LNCaP clone FGC (cell line): ENCODE measurements at places on chromosomes 5 and 9.

- DNase-seq, result no peak
These were observed 39.7 kb downstream of the SLC9A3 start for GRCh38 chr5:484556-484955.

DNA sequence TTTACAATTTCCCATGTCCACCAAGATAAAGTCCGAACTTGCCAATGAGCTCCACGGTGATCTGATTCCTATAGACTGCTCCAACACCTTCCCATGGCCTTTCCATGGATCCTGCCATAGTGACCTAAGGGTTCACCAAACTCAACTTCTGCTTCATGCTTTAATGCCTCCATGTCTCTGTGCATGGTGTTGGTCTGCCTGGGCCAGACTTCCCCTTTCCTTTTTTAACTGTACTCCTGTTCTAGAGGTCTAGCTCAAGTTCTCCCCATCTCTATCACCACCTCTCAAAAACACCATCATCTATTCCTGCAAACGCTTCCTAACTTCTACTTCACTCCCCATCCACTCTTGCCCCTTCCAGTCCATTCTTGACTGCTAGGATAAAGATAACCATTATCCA is 14.8 kb upstream of the SMARCA2 start:
- DNase-seq, result no peak

- no peak for DNase-seq
These were observed 593.7 kb upstream of the KLF4 start for GRCh38 chr9:108083160-108083750.

DNA sequence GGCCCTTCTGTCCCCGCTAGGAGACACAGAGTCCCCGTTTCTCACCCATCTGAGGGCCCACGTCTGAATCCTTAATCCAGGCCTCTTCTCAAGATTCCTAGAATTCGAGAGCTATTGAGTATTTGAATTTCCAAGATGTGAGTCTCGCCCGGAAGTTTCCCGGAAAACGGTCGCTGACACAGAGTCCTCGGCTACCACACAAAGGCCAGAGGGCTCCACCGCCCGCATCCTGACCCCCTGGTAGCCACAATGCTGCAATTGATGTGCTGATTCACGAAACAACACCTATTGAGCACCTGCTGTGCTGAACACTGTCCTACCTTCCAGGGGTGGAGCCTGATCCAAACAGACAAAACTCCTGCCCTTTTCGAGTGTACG is 670 bp upstream of the FBP1 start:
- DNase-seq, result no peak

DNA sequence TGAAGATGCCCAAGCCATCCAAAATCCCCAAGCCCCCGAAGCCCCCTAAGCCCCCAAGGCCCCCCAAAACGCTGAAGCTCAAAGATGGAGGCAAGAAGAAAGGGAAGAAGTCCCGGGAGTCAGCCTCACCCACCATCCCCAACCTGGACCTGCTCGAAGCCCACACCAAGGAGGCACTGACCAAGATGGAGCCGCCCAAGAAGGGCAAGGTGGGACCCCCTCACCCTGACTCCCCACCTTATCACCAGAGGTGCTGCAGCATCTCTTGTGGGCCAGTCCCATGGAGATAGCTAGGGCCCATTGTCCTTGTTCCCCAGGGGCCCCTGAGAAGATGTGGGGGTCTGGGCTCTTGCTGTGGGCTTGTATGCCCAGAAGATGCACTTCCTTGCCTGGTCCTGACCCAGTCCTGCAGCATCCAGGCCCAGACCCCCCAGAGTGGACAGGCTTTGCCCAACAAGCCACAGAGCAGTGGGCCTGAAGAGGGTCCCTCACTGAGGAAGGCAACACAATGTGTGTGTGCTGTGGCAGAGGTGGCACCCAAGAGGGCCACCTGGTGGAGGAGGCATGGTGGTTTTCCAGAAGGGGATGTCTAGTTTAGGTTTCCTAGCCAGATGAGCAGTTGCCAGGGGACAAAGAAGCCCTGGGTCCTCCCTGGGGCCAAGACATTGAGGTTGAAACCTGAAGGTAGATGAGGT is 84.1 kb downstream of the PHF2 start:
- no peak for DNase-seq

DNA sequence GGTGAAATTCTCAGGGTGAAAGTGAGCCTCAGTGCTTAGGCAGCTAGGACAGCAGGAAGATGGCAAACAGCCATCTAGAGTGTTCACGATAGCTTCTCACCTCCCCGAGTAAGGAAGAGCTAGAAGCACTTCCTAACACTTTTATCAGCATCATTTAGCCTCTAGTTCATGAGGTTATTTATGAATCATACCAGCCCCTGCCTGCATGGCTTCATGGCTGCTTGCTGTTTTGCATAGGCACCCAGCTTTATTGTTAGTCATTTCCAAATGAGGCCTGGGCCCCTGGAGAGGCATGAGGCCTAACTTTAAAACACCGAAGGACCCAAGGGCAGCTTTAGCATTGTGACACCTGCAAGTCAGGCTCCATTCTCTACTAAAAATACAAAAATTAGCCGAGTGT is 134.9 kb upstream of the PANK3 start:
- no peak for DNase-seq

DNA sequence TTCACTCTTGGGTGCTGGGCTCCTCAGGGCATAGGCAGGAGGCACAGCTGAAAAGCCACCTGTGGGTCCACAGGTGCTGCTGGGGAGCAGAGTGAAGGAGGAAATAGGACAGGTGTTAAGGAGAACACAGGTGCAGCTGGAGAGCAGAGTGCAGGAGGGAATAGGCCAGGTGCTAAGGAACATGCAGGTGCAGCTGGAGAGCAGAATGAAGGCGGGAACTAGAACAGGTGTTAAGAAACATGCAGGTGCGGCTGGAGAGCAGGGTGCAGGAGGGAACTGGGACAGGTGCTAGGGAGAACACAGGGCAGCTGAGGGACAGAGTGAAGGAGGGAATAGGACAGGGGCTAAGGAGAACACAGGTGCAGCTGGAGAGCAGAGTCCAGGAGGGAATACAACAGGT is 43.8 kb upstream of the PLEKHG4B start:
- DNase-seq, result no peak

GRCh38 chr9:35760651-35761050 is 6.6 kb upstream of the MSMP start:
- DNase-seq, result no peak
